CD4-positive, alpha-beta T cell treated with Interleukin-12 subunit alpha and Interleukin-12 subunit beta, for 1 hour (primary cell): ENCODE measurements at places on chromosomes 2 and 18.
A peak's percentile ranks its signal among the peaks of the same experiment; 100 is the strongest.

DNA sequence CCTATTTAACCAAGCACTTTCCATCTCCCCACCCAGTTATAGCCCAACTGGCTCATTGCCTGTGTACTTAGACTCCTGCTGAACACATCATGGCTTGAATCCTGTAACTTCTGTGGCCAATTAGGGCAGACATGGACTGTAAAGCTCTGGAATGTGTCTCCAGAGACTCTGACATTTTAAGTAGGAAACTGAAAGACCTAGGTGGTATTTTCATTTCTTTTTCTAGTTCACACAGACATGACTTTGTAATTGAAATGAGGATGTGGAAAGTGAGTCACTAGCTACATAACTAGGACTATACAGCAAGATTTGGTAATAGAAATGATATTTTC is 12.2 kb downstream of the DOK1 start:
- DNase-seq = no peak

GRCh38 chr2:7625392-7626138 is 708.4 kb downstream of the RNF144A start:
- DNase-seq = no peak

DNA sequence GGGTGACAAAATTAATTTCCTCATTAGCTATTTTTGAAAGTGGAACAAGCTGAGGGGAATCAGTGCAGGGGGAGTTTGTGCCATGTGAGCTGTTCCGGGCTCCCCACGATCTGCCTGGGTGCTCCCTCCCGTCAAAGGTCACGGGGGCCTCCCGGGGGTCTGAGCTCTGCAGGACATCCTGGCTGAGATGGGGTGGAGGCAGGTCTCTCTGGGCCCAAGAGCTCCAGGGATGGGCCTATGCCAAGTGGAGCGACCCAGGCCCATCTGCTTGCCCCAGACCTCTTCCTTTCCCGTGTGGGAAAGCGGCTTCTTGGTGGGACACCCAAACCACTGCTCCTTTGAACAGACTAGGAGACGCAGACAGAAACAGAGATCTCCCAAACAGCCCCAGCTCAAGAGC is 143.3 kb upstream of the ID2 start:
- no peak for DNase-seq

- DNase-seq = no peak
Measured at GRCh38 chr2:157246765-157247407, 10.6 kb upstream of the GALNT5 start.

DNA sequence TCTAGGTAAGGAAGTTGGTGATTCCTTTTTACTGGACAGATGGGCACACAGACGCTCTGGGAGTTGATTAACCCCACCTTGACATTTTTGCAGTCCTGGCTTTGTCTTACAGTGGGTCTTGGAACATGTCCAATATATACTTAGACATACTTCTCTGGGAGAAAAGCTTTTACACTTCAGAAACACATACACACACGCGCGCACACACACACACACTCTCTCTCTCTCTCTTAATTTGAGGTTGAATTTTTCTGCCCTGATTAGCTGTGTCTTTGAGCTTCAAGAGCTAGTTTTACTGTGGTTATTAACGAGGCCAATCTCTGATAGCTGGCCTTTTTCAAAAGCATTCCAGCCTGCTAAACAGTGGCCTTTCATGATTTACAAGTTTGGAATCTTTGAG is 215.0 kb downstream of the MYCN start:
- no peak for DNase-seq

GRCh38 chr2:223619486-223620129 is 17.4 kb upstream of the SCG2 start:
- DNase-seq = no peak

GRCh38 chr18:77512152-77512551 is 262.5 kb downstream of the GALR1 start:
- DNase-seq = no peak

GRCh38 chr2:52931660-52932059 is 835.9 kb upstream of the CHAC2 start:
- no peak for DNase-seq

- no peak for DNase-seq
Measured at GRCh38 chr2:167790189-167790588, 457.2 kb downstream of the STK39 start.

GRCh38 chr2:207285473-207285815 is 119.7 kb upstream of the KLF7 start:
- DNase-seq = no peak

- DNase-seq = no peak
Measured at GRCh38 chr18:71403501-71403900, 1114.7 kb downstream of the SOCS6 start.

DNA sequence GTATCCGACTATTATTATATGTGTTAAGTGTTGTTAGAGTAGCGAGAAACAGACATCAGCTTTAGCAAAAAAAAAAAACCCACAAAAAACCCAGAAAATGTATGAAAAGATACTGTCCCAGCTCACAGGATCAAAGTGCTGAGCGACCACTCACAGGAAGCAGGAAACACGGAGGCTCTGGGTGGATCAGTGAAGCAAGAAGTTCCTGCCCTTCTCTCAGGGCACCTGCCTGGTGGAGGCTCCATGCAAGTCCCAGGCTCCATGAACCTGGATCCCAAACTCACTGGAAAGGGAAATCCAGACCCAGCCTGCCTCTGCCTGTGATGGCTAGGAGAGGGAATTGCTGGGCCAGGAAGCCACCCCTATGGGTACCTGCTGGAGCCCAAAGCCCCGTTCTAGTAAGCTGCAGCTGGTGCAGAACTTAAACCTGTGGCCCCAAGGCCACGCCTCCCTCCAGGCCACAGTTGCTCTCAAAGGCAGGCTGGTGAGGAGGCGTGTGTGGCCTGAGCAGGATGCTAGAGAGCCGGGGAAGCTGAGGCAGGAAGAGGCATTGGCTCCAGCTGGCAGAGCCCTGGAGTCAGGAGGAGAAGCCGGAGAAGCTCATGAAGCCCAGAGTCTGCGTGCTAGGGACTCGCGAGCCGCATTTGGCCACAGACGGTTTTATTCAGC is 63.5 kb upstream of the TAF1B start:
- peak; percentile 61 for DNase-seq

DNA sequence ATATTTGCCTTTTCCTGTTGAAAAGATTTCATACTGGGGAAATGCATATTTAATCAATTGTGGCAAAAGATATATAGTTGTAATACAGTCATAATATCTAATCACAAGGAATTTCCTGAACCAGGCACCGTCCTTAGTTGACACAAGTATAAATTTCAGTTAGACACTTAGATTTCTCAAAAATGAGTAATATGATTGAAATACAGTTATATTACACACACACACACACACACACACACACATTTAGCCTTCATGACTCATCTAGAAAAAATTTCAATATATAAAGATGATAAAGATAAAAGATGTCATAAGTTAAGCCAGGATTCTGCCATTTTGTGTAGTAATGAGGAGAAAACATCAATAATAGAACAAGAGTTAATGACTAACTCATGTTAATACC is 258.4 kb upstream of the ZNF804A start:
- DNase-seq = no peak

GRCh38 chr2:101400048-101400447 is 12.7 kb upstream of the CREG2 start:
- no peak for DNase-seq

- DNase-seq = no peak
Measured at GRCh38 chr2:633371-633770, 43.8 kb downstream of the TMEM18 start.

GRCh38 chr18:58045242-58046092 is 1.4 kb downstream of the NEDD4L start:
- peak; percentile 19 for DNase-seq

GRCh38 chr2:67918471-67918870 is 144.3 kb downstream of the C1D start:
- DNase-seq = no peak

GRCh38 chr2:167749660-167750059 is 497.7 kb downstream of the STK39 start:
- DNase-seq = no peak

DNA sequence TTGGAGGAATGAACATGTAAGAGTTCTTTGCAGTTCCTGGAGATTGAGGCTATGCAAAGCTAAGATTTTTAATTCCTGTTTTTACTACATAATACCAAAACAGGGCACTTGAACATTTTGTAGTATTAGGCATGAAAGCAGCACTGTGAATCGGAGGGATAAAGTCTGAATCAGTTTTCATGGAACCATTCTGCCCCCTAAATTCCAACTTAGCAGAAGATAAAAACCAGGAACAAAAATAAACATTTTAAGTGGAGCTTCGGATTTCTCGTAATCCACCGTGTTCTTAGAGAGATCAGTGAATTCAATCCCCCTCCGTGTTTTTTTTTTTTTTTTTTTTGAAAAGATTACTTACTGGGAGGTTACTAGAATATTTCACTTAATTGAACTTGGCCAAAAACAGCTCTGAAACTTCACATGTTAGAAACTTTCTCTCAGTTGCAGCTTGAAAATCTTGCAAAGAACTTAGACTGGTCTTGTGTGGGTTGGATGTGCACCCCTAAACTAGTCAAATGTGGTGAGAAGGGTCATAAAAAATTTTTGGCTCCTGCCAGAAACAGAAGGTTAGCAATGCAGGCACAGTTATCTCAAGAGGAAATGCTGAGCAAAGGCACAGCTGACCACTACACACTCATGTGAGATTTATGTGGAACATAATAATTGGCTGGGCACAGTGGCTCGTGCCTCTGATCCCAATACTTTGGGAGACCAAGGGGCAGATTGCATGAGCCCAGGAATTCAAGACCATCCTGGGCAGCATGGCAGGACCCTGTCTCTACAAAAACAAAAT is 145.4 kb upstream of the RNF152 start:
- no peak for DNase-seq

DNA sequence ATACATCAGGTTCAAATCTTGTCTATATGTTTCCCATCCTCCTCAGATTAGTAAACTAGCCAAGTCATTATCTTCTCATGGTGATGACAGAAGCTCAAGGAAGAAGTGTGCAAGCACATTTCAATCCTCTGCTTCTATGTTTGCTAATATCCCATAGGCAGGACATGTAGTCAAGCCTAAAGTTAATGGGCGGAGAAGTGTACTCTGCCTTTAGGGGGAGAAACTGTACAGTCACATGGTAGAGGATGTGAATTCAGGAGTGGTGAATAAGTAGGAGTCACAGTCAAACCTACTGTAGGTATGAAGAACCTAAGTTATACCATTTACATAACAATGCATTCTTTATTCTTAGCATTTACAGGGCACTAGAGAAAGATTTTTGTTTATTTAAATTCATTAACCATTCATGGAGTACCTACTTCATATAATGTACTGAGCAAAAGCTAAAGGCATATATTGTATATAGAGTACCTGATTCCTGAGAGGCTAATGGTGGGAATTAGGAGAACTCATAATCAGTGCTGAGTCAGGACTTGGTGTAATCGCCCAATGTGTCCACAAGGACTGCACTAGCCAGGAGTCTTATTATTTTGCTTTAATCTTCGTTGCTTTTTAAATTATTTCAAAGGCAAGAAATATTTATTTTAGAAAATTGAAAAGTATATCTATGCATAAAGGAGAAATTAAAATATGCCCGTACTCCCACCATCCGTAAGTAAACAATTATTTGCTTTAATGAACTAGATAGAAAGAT is 394.3 kb upstream of the ETAA1 start:
- no peak for DNase-seq
